NAMALWA (cell line): ENCODE measurements at places on chromosomes 13 and 19.
A peak's percentile ranks its signal among the peaks of the same experiment; 100 is the strongest.

DNA sequence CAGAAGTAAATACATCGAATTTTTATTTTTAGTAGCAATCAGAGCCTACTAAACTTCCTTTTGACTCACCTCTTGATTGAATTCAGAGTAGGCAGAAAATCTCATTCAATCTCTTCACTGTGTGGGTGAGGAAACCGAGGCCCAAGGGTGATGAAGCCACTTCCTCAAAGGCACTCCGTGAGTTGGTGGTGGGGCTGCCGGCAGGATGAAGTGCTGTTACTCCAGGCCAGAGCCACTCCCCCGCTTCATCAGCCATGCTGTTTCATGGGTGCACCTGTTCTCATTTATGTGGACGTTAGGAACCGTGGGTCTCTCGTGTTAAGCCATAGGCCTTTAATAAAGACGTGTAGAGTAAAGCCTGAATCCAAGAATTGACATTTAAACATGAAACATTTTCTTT, 13.2 kb downstream of the ING1 start:
- peak; percentile 26 for DNase-seq

GRCh38 chr13:30712536-30713532, 22.5 kb upstream of the ALOX5AP start:
- no peak for DNase-seq

DNA sequence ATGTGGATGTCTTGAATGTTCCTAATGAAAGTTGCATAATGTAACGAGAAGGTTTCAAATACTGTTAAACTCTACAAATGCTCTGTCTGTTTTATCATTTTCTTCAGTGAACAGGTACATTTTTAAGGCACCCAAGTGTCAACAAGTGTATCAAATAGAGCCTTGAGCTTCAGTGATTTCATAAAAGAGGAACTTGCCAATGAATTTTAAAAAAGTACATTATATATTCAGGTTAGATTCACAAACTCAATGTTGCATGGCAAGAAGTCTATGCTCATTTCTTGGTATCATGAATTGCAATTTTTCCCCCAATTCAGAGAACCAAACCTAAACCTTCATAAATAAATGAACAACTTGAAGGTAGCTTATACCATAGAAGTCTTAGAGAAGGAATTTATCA, 838.8 kb downstream of the PCDH9 start:
- DNase-seq = no peak

DNA sequence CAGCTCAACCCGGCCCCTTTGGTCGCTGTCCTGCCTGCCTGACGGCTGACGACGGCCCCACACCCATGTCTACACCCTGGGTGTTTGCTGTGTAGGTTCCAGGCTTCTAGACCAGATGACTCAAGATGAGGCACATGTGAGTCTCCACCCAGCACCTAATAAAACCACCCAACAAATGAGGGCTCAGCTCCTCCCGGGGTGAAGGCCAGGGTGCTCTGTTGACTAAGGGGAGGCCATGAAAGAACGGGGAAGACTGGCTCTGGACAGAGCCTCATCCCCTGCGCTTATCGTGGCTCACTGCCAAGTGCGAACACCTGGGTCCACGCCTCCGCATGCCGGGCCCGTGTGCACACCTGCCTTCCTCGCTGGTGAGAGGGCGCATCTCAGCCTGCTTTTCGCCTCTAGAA, 39.6 kb downstream of the COL4A2 start:
- no peak for DNase-seq

DNA sequence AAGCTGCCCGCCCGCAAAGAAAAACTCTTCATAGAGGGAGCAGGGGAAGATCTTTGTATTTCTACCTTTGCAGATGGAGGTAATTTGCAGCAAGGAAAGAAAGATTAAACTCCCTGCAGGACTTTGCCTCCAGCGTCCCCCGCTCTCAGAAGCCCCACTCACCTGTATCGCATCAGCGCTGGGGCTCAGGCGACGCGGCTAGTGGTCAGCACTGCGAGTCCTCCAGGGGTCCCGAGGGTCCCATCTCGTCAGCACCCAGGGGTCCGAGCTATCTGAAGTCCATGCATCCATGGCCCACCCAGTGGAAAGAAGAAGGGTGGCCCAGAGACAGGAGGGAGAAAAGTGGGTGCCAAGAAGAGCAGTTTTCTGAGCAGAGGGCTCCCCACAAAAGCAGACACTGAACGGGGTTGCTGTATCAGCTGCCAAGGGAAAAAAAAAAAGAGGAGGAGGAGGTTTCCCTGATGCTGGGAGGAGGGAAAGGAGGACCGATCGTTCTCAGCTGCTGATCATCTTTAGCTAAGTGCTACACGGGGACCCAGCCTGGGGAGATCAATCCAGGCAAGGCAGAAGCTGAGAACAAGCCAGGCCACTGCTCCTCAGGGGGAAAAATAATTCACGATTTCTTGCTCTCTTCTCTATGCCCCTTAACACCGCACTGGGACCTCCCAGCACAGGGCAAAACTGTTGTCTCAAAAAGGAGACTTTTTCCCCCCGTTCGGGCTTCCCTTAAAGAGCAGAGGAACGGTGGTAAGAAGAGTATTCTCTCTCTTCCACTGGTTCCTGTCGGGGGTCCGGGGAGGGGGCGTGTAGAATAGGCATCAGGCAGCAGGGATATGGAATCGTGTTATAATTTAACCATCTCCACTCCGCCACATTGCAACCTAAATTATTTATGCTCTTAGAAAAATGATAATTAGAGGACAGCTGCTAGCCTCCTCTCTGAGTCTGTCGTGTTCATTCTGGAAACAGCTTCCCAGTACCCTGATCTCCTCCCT, 117.7 kb upstream of the CACNA1A start:
- DNase-seq = no peak

DNA sequence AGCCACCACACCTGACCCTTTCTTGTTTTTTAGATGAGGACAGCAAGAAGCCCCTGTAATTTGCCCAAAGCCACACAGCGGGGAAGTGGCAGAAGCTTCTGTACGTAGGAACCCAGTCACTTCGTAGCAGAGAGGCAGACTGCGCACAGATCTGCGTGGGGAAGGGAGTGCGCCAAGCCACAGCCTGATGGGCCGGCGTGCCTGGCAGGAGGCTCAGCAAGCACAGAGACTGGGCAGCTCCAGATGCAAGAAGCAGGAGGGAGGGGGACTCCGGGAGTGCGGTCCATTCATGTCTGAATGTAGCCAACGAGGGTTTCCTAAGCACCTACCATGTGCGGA, 347 bp upstream of the TJP3 start:
- DNase-seq = no peak

GRCh38 chr19:2552859-2553258, 76.9 kb downstream of the GADD45B start:
- peak; percentile 92 for DNase-seq

DNA sequence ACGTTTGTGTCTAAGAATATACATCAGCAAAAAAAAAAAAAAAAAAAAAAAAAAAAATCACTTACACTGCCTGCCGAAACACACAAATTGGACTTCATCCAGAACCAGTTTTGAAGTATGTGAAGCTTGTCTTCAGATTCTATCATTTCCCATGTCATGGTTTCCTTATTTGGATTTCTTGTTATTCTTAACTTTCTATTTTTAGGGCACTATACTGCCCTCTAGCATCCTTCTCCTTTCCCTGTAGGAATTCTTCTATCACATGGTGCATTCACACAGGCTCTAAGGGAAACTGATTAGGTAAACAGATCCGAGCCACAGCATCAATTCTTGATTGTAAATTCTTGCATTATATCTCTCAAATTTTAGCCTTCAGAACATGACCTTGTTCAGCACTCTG, 1507.5 kb downstream of the OLFM4 start:
- no peak for DNase-seq

GRCh38 chr19:3298853-3299449, 67.4 kb upstream of the NFIC start:
- DNase-seq = no peak

GRCh38 chr19:1576242-1577089, 8.3 kb upstream of the MEX3D start:
- no peak for DNase-seq

DNA sequence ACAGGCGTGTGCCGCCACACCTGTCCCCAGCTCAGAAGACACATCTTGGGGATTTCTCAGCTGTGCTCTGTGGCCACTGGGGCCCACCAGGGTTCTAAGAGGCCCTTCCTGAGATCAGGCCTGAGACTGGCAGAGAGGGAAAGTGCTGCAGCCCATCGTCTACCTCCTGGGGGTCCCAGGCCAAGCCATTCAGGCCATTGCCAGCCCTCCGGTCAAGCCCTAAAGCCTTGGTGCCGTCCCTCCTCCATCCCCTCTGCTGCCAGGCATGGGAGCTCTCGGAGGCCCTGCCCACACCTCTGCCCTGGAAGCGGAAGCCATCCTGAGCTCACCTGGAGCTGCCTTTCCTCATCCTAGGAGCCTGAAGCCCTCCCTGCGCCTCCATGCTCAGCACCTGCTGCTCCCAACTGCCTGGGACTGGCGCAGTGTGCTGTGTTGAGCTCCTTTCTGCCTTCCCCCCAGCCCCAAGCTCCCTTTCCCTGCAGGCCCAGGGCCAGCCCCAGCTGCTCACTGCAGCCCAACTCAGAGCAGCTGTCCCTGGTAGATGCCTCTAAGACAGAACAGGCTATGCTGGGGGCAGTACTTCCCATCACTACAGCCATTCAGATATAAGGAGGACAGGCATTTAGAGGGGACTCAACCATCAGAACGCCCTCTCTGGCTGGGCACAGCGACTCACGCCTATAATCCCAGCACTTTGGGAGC, 2.9 kb downstream of the SLC7A9 start:
- no peak for DNase-seq

- DNase-seq = peak; percentile 65
Measured at GRCh38 chr13:23889615-23890607, 711 bp upstream of the MIPEP start.

DNA sequence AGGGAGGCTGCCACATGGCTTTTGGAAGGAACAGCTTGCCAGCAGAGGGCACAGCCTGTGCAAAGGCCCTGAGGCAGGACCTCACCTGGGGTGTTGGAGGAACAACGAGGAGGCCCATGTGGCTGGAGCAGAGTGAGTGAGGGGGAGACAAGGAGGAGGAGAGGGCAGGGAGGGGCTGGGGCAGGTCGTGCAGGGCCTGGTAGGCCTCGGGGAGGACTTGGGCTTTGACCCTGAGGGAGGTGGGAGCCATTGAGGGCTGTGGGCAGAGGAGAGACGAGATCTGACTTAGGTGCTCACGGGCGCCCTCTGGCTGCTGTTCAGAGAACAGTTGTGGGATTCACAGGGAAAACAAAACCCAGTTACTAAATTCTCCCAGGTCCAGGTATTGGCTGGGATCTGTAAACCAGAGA, 25.2 kb downstream of the ZNRF4 start:
- peak; percentile 49 for DNase-seq

- DNase-seq = no peak
Measured at GRCh38 chr19:16361926-16362325, 37.3 kb downstream of the KLF2 start.

DNA sequence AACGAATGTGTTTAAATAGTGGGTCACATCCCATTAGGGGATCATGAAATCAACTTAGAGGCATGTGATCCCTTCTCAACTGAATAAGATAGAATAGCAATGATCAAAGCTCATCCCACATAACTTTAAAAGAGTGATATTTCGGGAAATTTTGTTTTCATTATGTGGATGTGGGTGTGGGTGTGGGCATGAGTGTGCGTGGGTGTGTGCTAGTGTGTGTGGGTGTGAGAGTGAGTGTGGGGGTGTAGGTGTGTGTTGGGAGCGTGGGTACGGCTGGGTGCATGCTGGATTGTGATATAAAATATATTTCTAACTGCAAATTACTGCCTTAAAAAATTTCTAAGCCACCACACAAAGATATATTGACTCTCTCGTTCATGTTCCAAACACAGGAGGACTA, 15.9 kb downstream of the RXFP2 start:
- DNase-seq = no peak

GRCh38 chr13:106275446-106276032, 259.9 kb downstream of the EFNB2 start:
- DNase-seq = no peak

- peak; percentile 64 for DNase-seq
Measured at GRCh38 chr13:51844862-51845573, at the start of gene TMEM272. TSS of gene TMEM272 (minus strand) at chr13:51845177. CDS start at chr13:51838530, 6,647 bp downstream.

DNA sequence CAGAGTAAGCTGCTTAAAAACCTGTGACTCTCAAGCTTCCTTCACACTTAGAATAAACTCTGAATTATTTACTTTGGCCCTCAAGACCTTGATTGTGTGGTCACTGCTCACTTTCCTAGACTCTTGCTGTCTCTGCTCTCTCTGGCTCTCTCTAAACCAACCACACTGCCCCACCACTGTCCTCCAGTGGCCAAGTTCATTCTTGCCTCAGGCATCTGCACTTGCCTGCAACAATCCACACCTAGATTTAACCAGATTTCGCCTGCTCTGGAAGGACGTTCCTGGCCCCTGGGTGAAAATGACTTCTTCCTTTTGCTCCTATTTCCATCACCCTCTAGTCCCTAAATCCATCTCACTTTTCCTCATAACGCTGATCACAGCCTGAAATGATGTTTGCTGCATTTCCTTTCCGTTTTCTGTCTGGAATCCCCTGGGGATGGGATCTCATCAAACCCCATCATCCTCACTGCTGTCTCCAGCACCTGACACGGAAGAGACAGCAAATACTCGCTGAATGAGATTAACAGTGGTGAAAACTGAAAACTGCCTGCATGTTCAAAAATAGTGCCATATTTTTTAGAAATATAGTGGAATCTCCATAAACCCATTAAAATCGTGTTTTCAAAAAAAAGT, 232.6 kb downstream of the UQCRFS1 start:
- no peak for DNase-seq

GRCh38 chr13:77896536-77896935, 22.1 kb downstream of the EDNRB start:
- no peak for DNase-seq

GRCh38 chr13:74226791-74227475, 92.7 kb upstream of the KLF12 start:
- no peak for DNase-seq

DNA sequence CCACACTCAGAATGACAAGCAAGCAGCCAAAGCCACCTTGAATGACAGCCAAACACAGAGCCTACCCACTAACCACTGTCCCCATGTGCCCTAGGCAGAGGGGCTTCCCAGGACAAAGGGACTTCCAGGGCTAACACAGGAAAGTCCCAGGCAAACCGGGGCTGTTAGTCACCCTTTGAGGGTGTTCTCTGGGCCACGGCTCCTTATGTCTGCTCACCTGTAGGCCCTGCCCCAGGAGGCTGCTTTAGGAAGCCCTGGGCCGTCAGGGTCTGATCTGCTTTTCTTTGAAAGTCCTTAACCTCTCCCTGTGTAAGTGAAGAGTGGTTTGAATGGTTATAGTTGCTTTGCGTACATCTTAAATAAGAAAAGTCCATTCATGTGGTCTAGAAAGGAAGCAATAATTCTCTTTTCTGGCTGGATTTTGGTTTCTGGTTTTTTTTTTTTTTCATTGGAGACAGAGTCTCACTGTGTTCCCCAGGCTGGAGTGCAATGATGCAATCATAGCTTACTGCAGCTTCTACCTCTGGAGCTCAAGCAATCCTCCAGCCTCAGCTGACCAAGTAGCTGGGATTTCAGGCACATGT, 161.4 kb downstream of the EFNB2 start:
- no peak for DNase-seq

DNA sequence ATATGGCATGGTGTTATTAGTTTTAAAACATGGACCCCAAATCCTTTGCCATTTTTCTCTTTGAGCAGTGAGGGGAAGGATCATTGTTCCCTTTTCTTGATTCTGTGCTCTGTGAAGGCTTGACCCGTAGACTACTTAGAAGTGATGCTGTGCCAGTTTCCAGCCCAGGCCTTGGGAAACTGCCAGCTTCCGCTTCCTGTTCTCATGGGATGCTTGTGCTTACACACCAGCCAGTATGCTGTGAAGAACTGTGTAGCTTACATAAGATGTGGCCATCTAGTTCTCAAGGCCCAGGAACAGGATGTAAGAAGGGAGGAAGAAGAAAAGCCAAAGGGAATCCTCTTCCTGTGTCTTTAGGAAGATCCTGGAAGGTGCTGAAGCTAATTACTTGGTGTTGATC, 180.9 kb downstream of the PCCA start:
- DNase-seq = no peak

GRCh38 chr19:49461656-49462055, 8.6 kb downstream of the ALDH16A1 start:
- DNase-seq = no peak
